ENCODE measurements at places on chromosomes 4 and X.

GRCh38 chr4:98113012-98113411 is 30.3 kb downstream of the STPG2 start:
- DNase-seq: no peak

DNA sequence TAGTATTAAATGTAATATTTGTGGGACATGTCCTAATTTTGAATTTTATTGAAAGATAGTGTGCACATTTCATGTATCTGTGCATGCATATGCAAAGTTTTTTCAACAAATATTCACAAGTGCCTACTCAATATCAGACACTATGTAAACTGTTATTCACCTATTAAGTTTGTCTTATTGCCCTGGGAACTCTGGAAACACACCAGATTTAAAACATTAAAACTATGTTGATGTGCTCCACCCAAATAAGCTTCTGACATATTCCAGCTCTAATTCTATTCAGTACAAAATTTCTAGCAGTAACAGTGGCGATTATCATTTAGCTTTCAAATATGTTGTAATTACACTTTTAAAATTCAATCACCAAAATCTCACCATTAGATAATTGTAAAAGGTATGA is 183.1 kb upstream of the TTC29 start:
- no peak for DNase-seq

DNA sequence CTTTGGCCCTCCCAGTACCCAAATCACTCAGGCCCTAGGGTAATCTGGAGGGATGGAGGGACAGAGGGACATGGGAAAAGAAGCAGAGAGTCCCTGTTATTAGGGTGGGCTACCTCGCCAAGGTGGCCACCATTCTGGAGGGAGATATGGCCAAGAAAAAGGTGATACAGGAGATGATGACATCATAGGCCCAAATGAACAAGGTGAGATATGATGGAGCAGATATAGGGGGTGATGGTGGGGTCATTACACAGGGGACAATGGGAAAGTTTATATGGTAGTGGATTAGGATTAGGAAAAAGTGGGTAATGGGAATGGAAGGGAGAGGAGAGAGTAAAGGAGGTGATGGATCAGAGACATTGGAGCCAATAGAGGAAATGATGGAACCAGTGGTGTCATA is 12.9 kb upstream of the SYP start:
- DNase-seq: no peak

DNA sequence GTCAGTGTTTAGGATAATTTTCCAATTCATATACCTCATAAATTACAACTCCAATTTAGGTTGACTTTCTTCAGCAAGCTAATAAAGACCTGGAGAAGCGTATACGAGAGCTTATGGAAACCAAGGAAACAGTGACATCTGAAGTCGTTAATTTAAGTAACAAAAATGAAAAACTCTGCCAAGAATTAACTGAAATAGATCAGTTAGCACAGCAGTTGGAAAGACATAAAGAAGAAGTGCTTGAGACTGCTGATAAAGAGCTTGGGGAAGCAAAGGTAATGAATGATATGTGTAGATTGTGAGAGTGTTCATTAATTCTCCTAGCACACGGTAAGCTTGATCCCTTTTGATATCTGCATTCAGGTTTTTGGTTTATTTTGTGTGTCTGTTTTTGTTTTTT is 16.8 kb downstream of the CEP135 start:
- no peak for DNase-seq

GRCh38 chr4:37872310-37872988 is 18.4 kb upstream of the TBC1D1 start:
- no peak for DNase-seq

DNA sequence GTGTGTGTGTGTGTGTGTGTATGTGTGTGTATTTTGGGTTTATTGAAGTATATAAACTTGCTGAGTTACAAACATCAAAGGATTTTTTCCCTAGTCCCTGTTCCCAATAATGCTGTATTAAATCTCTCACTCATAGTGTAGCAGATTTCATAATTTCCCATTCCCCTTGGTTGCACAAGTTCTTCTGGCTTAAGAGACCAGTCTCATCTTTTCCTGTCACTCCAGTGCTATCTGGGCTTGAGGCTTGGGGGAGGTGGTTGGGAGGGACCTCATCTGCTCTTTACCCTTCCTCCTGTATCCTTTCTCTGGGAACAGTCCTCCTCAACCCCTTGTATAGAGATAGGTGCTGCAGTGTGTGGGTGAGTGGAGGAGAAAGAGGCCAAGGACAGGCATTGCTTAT is 285.4 kb upstream of the BOD1L1 start:
- DNase-seq: no peak

Data from stimulated activated CD4-positive, alpha-beta T cell treated with anti-CD3 and anti-CD28 coated beads, TNF-alpha, amount 100 ng/mL, for 24 hours (primary cell).